Stimulated activated CD8-positive, alpha-beta memory T cell treated with anti-CD3 and anti-CD28 coated beads, Interleukin-4, amount 100 ng/mL, for 1 hour (primary cell): ENCODE measurements at places on chromosomes 6 and 20.

GRCh38 chr6:129575378-129576118 lies 134.4 kb downstream of the ARHGAP18 start:
- no peak for DNase-seq

DNA sequence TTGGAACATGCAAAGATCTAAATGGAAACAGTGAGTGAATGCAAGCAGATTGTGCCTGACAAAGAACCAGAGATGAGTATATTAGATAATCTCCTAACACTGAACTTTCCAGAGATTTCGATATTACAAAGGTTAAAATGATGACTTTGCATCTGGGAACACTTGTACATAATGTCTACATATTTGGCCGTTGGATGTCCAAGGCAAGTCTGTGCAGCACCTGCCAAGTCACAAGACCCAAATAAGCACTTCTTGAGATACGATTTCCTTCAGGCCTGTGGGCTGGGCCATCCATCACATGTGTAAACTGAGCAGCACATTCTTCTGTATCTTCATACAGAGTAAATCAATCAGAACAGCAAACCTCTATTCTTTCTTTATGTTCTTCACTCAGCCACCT lies 32.5 kb upstream of the SMLR1 start:
- no peak for DNase-seq

- no peak for DNase-seq
Observed at GRCh38 chr6:134508862-134509498, 191.1 kb upstream of the SGK1 start.

DNA sequence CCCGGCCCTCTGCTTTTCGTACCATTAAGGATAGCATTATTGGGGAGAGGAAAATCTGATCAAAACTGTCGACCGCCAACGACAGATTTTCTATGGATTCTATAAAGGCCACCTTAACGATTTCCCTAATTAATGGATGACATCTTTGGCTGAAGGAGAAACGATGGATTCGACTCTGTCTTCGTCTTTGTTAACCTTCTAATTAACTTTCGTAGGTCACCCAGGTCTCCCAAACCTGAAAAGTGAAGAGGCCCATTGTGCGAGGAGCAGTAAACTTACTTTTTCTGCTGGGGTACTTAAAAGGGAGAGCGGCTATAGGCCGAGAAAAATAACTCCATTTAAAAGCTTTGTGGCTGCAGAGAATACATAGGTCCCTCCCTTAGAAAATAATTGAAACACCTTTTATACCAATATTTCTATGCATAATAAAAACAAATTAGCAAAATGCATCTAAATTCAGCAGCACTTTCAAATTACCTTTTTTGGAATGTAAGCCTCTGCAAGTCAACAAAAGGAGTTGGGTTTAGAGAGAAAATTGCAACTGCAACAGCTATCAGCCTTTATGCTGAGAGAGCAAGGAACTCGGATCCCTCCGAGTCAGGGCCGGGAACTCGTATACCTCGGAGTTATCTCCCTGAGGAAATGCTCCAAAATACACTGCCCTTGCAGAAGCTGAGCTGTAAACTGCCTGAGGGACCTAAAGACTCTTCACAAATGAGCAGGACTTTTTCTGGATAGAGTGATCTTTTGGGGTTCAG lies 31.4 kb upstream of the NR2E1 start:
- no peak for DNase-seq

DNA sequence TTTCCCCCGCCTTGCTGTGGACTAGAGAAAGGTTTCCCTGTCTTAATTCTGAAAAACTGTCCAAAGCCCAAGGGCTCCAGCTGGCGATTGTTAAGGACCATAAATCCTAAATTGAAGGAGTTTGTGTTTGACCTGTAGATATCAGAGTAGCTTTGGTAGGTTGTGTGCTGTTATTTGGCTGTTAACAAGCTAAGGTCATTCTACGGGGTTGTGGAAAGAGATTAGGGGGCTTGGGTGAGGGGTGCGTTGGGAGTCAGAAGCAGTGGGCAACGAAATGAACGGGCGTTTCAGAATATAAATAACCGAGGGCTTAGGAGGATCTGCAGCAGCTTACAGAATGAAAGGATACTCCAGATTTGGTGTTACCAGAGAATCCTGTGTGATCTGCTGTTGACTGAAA lies 32.6 kb upstream of the BTN3A2 start:
- no peak for DNase-seq

GRCh38 chr20:60206259-60206658 lies 248.0 kb downstream of the CDH26 start:
- DNase-seq = no peak

DNA sequence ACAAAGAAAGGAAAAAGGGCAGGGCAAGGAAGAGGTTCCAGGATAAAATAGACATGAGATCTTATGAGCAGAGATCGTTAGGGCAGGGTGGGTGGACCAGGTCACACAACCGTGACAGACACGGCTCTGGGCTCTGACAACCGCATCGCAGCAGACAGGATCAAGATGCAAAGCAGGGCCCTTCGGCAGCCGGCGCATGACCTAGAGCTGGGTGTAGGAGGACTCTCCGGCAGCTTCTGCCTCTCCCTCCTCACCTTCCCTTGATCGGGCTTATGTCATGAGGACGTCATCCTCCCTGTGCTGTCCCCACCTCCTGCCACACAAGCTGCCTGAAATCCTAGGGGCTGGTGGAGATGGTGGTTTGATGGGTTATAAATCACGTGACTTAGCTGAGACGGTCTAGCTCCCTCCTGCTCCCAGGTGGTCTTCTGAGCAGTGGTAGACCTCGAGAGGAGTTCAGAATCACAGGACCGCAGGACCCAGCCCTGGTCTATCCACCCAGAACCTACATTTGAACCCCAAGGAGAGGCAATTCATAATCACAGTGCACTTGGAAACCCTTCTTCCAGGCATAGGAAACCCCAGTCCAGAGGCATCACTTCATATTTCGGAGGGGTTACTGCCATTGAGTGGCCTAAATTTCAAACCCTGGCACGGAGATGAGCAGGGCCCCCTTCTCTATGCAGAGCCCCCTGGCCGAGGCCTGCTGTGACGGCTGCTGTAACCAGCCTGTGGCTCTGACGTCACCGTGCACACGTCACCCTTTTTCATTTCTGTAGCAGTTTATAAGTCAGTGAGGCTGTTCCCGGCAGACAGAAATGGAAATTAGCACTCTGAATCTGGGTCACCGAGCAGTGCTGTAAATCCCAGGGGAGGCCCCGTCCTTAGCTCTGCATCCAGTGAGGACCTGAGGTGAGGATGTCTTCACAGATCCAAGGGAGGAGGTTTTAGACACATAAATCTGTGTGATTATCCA lies 8.7 kb upstream of the CCR6 start:
- DNase-seq = no peak
